Stimulated activated CD4-positive, alpha-beta T cell treated with anti-CD3 and anti-CD28 coated beads, Interleukin-1b, Interleukin-23, amount 100 ng/mL, for 24 hours (primary cell): ENCODE measurements at places on chromosomes 7 and 10.

DNA sequence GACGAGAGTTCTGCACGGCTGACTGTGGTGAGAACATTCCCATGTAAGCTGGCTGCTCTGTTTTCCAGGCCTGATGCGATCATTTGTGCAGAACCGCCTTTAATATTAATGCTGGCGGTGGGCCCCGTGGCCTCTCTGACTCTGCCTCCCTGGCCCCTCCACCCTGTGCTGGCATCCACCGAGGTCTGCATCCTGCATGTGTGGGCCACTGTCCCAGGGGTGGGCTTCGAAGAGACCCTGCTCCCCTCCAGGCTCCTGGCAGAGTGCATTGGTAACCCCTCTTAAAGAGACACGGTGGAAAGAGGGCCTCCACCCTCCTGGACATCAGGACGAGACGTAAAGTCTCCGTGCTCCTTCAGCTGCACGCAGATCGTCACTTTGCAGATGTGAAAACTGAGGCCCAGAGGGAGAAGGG is 67.3 kb upstream of the FAM20C start:
- DNase-seq, result no peak

GRCh38 chr10:128130051-128130450 is 3.8 kb upstream of the MKI67 start:
- no peak for DNase-seq

GRCh38 chr10:110215286-110216170 is 8.1 kb downstream of the MXI1 start:
- no peak for DNase-seq

- DNase-seq, result no peak
Observed at GRCh38 chr10:33385015-33385414, 50.5 kb upstream of the NRP1 start.

GRCh38 chr7:83040484-83040883 is 122.2 kb downstream of the PCLO start:
- DNase-seq, result no peak

DNA sequence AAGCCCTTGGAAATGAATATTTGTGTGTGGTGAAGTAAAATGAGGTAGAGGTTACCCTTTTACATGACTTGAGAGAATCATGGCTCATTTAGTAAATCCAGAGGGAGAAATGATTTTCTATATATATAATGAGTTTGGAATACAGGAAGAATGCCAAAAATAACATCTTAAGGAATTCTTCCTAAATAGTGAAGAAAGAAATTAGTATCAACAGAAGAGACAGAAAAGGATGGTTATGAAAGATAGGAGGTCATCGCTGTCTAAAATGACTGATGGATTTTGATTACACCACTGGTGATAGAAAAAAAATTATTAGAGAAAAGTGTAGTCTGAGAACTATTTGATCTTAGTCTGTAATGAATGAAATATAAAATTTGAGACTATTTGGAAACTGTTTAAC is 283.0 kb downstream of the ADK start:
- no peak for DNase-seq

GRCh38 chr10:64115908-64116643 is 594.9 kb downstream of the REEP3 start:
- no peak for DNase-seq

DNA sequence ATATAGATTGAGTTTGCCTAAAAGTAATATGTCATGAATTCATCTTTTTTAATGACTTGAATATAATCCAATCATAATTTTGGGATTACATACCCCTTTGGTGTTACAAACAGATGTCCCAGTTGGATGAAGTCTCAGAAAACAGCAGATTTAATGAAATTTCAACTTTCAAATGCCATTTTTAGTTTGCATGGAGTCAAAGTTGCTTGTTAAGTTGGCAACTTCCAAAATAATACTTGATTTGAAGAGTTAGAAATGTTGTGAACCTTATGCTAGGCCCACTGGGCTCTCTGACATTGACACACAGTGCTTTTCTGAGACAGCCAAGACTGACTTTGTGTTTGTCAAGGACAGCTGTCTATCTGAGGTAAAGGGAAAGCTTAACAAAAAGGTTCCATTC is 248.1 kb downstream of the KIF20B start:
- DNase-seq, result no peak
